Endothelial cell (in vitro differentiated cells): ENCODE measurements at places on chromosomes 12 and 14. TPM values are rescaled to one million over a fixed set of nuclear protein-coding genes. Genes with fewer than 3 reads are reported as not detected.
A peak's percentile ranks its signal among the peaks of the same experiment; 100 is the strongest.

Gene KRT72
- 0.28 TPM for total RNA-seq

- DNase-seq: peak; percentile 89
Measured at GRCh38 chr12:52884526-52885293, 20.2 kb downstream of the KRT8 start.

- DNase-seq: no peak
Measured at GRCh38 chr12:52211716-52212585, 20.1 kb upstream of the KRT80 start.

- no peak for DNase-seq
Measured at GRCh38 chr12:26668847-26669246, 164.1 kb downstream of the ITPR2 start.

Gene PIK3C2G
- not detected for total RNA-seq

Gene CCND2
- 88.1 TPM for total RNA-seq

DNA sequence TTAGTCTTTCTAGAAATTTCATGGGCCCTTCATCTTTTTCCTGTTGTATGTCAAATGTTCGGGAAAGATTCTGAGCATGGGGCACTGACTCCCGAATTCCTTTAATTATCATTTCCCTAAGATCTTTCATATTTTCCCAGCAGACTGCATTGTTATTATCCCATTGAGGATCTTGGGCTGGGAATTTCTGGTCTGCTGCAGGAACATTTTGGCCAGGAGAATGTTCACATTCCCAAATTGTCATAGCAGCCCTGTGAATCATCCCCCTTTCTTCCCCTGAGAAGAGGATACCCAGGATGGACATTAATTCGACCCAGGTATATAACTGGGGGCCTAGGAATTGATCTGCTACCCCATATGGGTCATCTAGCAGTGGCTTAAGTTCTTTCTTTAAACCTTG lies 112.5 kb downstream of the RIN3 start:
- no peak for DNase-seq

Gene PDZRN4
- total RNA-seq: not detected

DNA sequence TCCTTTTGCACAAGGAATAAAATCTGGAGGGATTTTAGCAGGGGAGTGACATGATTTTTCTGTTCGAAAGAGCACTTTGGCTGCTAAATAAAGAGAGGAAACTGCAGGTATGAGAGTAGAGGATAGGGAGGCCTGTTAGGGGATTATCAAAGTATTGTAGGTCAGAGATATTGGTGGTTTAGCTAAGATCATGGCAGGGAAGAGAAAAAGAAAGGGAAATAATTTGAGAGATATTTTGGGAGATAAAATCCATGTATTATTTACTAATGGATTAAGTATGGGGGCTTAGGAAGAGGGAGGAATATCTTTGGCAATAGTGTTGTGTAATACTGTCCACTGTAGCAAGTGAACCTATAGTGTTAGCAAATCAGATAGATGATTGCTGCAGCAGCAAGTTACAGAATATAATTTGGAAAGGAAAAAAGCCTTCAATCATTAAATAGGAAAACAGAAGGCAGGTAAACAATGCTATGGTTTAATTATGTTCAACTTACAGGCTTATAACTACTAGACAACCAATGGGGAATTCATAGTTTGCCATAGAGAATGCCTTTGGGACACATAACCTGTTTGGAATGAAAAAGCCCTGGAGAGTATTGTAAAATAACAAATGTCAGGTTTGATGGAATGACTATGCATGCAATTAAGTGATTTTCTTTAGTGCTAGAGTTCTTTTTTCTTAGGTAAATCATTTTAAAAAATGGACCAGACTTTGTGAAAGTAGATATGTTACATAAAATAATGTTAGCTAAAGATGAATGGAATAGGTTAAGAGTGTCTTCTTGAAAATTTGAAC lies 50.5 kb downstream of the ADIPOR2 start:
- no peak for DNase-seq

GRCh38 chr14:54902143-54902520 lies 494 bp downstream of the GCH1 start:
- DNase-seq: peak; percentile 77

DNA sequence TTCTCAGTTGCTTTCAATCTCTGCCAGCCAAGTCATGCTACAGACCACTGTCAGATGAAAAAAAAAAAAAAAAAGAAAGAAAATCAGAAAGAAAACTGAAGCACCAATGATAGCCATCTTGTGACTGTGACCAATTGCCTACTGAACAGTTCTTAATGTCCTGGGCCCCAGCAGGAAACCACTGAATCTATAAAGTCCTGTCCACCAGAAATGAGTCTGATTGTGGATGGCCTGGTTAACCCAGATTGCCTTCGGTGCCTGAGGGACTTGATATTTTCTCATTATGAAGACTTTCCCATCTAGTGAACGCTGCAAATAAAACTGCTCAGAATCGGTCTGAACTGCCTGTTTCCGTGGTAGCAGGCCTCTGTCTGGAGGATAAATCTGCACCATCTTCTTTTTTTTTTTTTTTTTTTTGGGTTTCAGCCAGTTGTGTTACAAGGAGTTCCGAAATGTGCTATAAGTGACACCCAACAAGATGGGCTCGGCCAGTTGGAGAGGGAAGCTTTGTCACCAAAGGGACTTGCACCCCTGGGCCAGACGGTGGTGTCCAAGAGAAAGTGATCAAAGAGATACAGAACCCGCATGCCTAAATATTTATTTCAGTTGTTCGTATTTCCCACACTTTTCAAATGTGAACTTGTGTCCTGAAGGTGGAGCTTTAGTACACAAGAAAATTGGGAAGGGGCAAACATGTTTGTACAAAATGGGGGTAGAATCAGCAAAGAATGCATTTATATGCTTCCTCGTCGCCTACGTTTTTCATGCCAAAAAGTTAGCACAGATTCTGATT lies 3.0 kb upstream of the PLXNC1 start:
- no peak for DNase-seq

DNA sequence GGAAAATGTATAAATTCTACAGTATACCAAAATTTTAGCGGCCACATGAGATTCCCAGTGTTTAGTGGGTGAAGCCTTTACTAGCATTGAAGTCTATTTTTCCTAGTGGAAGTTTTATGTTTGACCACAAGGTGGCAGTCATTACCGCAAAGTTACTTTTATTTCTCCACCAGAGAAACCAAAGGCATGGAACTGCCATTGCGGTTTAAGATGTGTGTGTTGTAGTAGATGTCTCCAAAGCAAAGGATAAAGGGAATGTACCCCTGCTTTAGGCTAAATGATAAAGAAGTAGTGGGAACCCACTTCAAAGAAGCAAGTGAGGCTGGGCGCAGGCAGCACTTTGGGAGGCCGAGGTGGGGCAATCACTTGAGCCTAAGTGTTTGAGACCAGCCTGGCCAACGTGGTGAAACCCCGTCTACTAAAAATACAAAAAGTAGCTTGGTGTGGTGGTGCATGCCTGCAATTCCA lies 140.5 kb downstream of the PRKCH start:
- DNase-seq: peak; percentile 56

Gene MORN3
- total RNA-seq: 1.2 TPM

DNA sequence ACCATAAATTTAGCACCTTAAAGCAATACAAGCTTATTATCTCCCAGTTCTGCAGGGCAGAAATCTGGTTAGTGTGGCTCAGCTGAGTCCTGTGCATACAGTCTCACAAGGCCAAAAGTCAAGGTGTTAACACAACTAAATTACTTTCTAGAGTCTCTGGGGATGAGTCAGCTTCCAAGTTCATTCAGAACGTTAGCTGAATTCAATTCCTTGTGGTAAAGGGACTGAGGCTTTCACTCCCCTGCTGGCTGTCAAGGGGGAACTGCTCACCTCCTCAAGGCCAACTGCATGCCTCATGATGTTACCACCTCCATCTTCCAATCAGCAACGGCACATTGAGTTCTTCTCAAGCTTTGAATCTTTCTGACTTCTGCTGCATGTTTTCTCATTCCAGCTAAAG lies 27.6 kb downstream of the EML5 start:
- DNase-seq: no peak

DNA sequence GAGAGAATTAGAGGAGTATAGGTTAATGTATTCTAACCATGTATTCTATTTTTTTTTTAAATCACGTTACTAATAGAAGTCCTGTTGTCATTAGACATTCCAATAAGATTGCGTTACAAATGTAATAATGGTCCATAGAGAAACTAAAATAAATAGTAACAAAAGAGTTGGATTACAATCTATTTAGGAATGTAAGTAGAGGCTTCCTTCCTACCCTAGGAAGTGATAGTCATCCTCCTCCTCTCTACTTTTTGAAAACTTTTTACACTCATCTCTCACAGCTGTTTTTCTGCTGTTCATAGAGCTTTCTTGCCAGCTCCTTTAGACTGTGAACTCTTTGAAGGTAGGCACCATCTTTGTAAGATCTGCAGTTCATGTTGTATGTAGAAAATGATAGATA lies 23.6 kb downstream of the TRHDE start:
- no peak for DNase-seq

GRCh38 chr14:57933349-57933748 lies 67.5 kb upstream of the SLC35F4 start:
- DNase-seq: no peak

Gene GPX2
- not detected for total RNA-seq

DNA sequence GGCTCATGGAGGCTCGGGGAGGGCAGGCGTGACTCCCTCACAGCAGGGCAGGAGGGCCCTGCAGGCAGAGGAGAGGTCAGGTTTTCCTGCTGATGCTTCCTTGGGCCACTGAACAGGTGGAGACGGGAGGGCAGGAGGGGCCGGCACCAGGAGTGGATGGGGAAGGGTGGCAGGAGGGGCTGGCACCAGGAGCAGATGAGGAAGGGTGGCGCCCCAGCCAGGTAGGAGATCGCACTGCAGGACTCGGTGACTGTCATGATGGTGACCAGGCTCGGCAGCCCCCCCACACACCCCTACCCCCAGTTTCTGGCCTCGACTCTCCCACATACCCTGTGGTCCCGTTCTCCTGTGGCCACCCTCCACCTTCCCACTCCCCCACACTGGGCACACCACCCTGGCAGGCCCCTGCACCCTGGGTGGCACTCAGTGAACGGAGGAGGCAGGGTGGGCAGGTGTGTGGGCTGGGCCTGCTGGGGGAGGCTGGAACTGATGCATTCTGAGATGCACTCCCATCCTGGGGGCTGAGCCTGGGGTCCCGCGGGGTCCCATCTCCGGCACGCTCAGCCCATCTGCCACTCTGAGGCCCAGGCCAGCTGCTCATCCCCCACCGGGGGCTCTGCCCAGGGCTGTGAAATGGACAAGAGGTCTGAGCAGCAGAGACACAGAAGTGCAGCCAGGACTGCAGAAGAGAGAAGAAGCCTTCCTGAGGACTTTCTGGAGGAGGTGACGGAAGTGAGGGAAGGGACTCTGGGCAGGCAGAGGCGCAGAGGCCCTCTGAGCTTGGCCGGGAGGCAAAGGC lies 2.8 kb downstream of the NUDT14 start:
- DNase-seq: no peak

DNA sequence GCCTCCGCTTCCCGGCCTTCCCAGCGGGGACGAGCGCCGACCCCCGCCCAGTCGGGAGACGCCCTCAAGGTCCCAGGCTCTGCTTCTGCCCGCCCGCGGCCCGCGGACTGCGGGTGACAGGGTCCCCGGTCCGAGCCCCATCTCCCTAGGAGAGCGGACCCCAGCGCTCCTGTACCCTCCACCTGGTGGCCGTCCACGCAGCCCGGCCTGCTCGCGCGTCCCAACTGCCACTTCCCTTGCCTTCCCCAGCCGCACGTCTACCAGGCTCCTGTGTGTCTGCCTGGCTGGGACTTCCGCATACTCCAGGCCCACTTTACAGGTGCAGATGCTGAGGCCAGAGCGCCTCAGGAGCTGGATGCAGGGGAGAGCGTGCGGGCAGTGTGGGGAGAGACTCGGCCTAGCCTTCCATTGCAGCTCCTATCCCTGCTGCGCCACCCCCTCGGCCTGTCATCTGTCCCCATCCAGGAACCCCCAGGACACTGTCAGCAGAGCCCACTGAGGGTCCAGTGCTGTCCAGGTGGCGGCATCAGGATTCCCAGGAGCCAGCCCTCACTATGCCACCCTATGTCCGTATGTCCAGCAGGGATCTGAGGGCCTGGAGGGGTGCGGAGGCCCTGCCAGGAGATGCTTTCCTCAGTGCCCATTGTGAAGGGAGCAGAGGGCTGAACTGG lies 8.0 kb upstream of the ANKRD9 start:
- peak; percentile 38 for DNase-seq

- peak; percentile 28 for DNase-seq
Measured at GRCh38 chr12:56601503-56601902, 28.6 kb downstream of the BAZ2A start.

- peak; percentile 53 for DNase-seq
Measured at GRCh38 chr12:107670999-107671643, 14.5 kb upstream of the PWP1 start.

Gene MYO1H
- 4.4 TPM for total RNA-seq

Gene CD27
- not detected for total RNA-seq

- peak; percentile 4 for DNase-seq
Measured at GRCh38 chr14:104882325-104882973, 17.4 kb downstream of the CEP170B start.

- DNase-seq: no peak
Measured at GRCh38 chr12:120404271-120404670, 33.6 kb upstream of the COX6A1 start.

GRCh38 chr12:105773471-105773870 lies 365.3 kb downstream of the NUAK1 start:
- DNase-seq: no peak

Gene PITPNM2
- total RNA-seq: 14.3 TPM

Gene AMN
- total RNA-seq: not detected

DNA sequence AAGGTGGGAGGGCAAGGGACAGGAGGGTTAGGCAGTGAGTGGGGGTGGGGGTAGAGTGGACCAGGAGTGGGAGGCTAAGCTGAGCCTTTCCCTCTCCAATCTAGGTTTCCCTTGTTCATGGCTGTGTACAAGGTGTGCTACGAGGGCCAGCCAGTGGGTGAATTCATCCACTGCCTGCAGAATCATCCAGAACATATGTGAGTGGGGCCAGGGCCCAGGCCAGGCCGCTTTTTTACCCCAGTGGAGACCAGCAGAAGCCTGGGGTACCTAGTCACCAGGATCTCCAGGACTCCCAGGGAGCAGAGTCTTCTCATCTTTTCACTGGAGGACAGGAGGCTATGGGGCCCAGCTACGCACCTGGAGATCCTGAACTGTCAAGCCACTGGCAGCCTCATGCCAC lies 2.7 kb upstream of the COX14 start:
- DNase-seq: no peak

GRCh38 chr12:92735131-92735721 lies 32.4 kb downstream of the PLEKHG7 start:
- DNase-seq: no peak

Gene HOXC9
- 0.28 TPM for total RNA-seq

Gene INHBC
- not detected for total RNA-seq

Gene CFAP54
- 2.5 TPM for total RNA-seq

Gene CCDC91
- total RNA-seq: 12.3 TPM

GRCh38 chr14:55038708-55039107 lies 11.7 kb downstream of the SOCS4 start:
- no peak for DNase-seq

- DNase-seq: no peak
Measured at GRCh38 chr12:124111006-124111405, 138.0 kb downstream of the ZNF664 start.
